Activated T-cell treated with anti-CD3 and anti-CD28 coated beads, Interleukin-2, amount 50 U/mL, for 1 hour (primary cell): ENCODE measurements at places on chromosomes 12 and 14.

GRCh38 chr12:6342140-6342889 is 439 bp upstream of the TNFRSF1A start:
- DNase-seq: no peak

GRCh38 chr12:122099856-122100255 is 21.3 kb downstream of the MLXIP start:
- DNase-seq: peak; percentile 15

DNA sequence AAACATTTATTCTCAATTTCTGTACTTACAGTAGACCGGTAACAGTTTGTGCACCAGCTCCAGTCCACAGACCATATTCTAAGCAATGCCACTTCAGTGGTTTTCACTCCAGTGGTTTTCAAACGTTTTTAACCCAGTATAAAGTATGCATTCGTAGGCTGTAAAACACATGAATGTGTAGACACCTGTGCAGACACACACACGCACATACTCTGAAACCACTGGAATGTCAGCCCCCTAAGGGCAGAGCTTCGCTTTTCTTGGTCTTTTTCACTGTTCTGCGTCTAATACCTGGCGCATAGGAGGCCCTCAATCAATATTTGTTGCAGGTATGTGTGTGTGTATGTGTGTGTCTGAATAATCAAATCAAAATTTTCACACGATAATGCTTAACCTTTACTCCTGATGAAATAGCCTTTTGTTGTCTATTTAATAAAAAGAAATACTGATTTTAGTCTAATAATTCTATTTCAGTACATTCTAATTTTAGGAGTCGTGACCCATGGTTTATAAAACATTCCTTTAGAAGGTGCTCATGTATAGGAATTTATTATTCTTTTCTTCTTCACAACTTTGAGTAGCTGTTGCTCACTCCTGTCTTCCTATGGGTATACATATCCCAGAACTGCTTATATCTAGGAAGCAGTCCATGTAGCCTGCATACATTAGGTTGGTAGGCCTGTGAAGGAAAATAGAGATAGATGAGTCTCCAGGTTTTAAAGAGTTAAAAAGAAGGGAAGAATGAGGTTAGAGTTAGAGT is 73.6 kb upstream of the REP15 start:
- no peak for DNase-seq

DNA sequence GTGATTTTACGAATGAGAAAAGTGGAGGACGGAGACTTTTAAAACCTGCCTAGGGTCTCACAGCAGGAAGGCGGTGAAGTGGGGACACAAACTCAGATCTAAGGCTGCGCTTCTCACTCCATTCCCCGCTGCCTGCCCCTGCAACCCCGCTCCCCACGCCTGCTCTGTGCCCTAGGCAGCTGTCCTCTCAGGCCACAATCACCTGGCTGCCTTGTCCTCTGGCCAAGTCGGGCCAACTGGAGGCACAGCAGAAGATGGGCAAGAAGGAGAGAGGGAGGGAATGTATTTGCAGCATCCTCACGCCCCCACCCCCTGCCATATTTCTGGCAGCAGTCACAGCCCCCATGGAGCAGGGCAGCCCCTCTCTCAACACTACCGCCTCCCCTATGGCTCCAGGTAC is 94.9 kb downstream of the CHGA start:
- no peak for DNase-seq

GRCh38 chr12:4243091-4243490 is 30.5 kb upstream of the CCND2 start:
- DNase-seq: no peak

GRCh38 chr12:34298971-34299801 is 276.9 kb downstream of the ALG10 start:
- no peak for DNase-seq

GRCh38 chr14:22438742-22439141 is 150.3 kb downstream of the DAD1 start:
- no peak for DNase-seq

DNA sequence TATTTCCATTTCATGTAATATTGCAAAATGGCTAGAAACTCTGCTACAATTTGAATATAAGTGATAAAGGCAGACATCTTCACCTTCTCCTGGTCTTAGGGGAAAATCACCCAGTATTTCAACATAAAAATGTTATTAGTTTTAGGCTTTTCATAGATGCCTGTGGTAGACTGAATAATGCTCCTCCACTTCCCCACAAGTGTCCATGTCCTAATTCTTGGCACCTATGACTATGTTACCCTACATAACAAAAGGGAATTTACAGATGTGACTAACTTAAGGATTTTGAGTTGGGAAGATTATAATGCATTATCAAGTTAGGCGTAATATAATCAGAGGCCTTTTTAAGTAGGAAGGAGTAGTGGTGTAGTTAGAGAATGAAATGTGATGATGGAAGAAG is 196.4 kb downstream of the TMTC3 start:
- DNase-seq: no peak

- DNase-seq: no peak
Measured at GRCh38 chr12:103952497-103952896, 13.2 kb upstream of the TDG start.

- no peak for DNase-seq
Measured at GRCh38 chr14:23550131-23550811, 1.3 kb downstream of the ZFHX2 start.

DNA sequence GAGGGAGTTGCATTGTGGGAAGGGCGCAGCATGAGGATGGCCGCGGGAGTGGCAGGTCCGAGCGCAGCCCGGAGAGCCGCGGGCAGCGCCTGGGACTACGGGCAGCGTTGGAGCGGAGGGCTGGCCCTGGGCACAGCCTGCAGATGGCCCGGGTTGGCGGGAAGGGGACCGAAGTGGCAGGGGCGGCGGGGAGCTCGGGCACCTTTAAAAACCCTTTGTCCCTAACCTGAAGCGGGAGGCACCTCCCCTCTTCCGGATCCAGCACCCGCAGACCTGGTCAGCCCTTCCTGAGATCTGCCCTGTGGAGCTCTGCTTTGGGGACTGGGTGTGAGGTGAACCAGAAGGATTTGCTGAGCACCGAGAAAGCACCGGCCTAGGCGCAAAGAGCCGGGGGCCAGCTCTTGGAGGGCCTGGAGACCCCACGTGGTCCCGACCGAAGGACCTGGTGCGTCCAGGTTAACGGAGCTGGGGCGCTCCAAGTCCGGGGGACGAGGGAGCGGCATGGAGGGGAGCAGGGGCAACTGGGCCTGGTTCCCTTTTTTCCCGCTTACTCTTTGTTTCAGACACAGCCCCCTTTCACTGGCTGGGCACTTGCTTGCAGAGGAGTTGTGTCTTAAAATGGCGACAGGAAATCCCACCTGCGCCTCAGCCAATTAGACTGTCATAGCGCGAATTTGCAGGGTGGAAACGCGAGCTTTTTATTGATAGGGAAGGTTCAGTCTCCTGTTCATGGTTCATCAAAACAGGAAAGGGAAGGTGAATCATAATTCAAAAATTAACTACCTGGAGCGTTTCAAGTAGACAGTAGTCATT is 792 bp upstream of the SLC38A1 start:
- DNase-seq: peak; percentile 71

DNA sequence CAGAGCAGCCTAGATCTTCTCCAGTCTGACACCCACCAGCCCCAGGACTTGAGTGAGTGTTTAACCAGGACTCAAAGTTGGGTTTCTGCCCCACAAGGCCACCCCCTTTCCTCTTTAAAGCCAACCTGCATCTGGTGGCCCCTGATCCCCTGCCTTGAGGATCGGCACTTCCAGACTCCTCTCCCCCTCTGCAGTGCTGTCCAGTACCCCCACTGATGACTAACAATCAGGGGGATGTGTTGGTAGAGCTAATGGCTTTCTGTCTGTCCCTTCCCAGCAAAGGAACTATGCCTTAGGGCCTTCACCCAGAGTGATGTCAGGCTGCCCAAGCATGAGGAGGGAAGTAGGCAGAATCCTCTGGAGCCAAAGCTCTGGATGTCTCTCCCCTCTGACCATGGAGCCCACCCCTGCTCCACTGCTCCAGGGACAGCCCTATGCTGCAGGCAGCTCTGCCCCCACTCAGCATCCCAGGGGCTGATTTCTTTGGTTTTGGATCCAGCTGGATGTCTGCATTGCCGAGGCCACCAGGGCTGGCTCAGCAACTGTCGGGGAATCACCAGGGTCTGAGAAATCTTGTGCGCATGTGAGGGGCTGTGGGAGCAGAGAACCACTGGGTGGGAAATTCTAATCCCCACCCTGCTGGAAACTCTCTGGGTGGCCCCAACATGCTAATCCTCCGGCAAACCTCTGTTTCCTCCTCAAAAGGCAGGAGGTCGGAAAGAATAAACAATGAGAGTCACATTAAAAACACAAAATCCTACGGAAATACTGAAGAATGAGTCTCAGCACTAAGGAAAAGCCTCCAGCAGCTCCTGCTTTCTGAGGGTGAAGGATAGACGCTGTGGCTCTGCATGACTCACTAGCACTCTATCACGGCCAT is 42.9 kb downstream of the DAD1 start:
- peak; percentile 61 for DNase-seq

DNA sequence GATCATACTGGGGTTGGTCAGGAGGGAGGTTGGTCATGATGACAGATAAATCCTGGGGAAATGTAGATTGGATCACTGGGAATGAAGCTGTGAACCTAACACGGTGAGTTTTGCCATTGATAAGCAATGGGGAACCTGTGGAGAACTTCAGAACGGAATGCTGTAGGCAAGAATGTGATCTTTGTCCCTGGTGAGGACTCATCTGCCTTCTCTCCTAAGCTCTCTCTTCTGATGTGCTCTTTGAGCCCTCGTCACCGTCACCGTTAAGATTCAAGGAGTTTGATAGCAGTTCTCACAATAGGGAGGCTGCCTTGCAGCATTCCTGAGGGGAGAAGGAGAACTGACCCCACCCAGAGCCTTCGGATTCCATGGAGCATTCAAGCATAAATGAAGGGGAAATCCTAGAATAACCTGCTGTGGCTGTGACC is 217.6 kb downstream of the ANO6 start:
- no peak for DNase-seq

DNA sequence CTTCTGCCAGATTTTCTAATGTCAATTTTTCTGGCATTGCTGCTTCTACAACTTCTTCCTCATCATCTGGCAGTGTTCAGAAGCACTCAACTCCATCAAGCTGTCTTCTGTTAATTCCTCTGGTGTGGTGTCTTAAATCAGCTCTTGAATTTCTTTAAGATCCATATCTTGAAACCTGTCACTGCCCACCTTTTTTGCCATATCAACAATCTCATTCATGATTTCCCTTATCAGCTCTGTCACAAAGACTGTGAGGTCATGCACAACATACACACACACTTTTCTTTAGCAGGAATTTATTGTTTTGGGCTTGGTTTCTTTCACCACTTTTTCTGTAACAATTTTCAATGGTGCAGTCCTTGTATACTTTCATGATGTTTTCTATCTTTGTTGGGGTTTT is 7.2 kb downstream of the THAP2 start:
- no peak for DNase-seq
